Activated T-cell treated with anti-CD3 and anti-CD28 coated beads, Interleukin-2, amount 50 U/mL, for 72 hours (primary cell): ENCODE measurements at places on chromosomes 2 and 18.
A peak's percentile ranks its signal among the peaks of the same experiment; 100 is the strongest.

DNA sequence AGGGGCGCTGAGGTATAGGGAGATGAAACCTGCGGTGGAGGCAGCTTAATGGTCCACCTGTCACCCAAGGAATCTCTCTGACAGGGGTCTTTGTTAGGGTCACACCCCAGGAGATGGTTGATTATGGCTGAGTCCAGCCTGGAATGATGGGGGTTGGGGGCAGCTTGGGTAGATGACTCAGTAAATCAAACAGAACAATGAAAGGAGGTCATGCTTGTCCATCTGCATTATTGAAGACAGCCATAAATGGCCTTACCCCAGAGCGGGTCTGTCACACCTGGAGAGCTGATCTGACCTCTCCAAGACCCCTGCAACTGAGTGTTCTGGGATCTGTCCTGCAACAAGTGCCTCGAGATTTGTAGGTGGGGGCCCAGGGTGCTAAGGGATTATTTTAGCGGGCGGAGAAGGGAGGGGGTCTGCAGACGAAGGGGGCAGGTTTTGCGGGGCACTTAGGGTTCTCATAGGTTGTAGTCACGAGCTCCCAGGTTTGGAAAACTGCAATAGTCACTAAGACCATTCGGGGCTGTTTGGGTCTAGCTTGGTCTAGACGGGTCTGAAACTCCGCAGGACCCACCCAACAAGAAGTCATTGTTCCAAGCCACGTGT, 771 bp upstream of the IGFBP2 start:
- no peak for DNase-seq

DNA sequence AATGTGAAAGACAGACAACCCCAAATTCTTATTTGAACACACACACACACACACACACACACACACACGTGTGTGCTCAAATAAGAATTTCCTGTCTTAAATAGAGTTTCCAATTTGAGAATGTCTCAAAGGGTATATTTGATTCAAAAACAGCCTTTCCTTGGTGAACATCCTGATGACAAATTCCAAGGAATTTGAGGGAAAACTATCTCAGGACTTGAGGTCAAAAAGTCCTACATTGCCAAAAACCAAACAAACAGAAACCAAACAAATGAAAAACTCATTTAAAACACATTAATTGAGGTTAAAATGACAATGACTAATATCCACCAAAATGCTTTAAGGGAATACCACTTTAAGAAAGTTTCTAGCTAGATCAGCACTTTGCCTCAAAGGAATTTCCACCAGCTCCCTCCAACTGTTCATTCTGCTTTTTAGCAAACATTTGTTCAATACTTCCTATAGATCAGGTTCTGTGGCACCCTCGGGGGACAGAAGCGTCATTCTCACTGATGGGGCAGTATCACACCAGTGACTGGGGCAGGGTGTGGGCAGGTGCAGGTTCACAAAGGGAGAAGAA, 232.1 kb upstream of the TRIB2 start:
- DNase-seq = no peak

DNA sequence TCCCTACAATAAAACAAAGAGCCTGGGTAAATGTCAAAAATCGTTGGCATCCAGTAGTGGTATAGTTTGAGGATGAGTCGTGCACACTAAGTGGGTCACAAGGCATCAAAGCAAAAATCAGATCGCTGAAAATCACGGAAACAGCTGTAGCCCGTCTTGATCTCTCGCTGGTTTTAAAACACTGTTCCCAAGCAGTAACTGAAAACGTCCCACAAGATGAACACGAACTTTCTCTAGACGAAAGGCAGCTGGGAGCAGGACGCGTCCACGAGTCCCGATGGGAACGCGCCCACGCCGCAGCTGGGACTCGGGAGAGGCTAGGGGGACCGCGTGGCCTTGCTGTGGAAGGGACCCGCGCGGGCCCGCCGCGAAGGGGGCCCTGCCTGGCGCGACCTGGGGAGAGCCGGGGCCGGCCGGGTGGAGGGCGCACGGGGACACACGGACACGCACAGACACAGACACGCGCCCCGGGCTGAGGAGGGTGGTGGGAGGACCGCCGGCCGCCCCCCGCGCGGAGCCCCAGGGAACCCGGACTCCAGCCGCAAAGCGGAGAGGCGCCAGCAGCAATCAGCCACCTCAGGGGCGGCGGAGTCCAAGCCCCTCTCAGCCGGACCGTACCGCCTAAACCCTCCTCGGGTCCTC, 651 bp downstream of the STK17B start:
- DNase-seq = peak; percentile 51

DNA sequence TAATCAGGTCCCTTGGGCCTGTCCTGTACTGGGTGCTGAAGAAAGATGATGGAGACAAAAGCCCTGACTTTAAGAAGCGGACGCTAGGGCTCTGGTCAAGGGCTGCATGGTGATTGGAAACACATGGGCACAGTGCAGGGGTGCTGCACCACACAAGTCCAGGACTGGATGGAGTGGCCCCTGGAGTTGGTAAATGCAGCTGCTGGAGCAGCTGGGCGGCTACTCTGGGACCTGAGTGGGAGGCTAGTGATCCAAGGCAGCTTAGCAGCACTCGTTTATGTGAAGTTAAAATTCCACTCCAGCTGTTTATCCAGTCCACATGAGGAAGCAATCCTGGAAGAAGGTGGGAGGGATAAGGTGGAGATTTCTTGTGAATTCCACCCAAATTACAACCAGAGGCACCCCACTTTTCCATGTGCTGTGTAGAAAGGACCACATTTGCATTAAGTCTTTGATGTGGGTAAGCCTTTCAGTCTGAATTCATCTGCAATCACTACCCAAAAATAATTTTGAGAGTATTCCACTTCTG, 24.9 kb downstream of the MERTK start:
- DNase-seq = no peak

- no peak for DNase-seq
These were observed 3.5 kb upstream of the CROCC2 start for GRCh38 chr2:240902615-240903041.

DNA sequence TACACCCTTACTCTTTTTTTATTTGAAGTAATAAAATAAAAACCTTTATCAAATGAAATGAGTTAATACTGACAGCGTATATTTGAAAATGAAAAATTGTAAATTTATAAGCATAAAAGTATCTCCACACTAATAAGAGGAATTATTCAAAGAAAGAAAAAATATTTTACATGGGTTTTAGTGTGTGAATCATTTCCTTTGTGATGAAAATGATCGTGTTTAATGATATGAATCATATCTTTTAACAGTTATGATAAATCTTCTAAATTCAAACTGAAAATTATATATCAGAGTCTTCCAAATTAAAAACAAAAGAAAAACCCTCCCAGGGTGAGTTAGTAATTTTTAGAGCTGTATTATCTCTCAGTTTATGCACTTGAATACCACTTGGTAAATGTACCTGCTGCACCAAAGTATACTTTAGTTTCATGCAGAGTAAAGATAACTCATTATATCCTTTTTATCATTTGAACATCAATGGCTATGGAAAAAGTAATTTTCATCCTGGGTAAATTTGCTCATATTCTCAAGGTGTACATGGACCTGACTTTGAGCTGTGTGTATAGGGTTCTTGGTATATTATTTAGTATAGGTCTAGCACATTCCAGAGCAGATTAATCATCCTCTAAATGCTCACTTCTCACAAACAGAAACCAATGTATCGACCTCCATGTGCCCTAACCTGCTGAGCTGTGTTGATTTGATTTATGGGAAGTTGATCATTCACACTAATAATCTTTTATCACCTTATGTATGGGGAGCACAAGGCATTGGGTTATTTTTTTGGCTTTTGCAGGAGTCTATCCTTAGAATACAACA, 98.7 kb upstream of the VWC2L start:
- DNase-seq = no peak

DNA sequence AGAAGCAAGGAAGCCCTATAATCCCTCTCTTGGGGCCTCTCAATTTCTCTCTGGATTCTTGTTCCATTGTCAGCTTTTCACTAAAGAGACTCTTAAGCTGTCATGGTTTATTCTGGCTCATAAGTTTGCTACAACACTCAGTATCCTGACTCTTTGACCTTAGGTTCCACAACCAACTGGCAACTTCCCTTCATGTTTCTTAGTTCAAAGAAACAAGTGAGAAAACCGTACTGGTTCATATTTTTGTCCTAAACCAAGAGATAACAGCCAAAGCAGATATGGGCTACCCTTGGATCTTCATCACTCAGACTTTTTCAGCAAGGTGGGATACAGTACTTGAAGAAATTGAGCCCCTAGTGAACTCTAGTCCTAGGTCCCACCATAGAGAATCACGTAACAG, 109.9 kb upstream of the CRIM1 start:
- DNase-seq = no peak

DNA sequence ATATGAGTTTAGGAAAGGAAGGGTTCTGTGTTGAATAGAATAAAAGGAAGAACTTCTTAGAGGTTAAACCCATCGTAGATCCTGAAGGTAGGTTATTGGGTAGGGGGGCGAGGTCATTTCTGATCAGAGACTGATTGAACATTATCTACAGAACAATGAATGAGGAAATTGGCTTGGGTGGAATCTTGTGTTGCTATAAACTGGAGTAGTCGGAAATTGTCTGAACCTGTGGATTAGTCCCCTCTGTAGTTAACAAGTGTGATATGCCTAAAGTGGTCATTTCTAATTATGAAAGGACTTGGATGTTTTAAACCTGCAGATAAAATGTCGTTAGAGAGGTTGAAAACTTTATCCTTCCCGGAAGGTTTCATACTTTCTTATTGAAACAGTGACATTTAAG, 42.1 kb downstream of the EML4 start:
- DNase-seq = no peak

DNA sequence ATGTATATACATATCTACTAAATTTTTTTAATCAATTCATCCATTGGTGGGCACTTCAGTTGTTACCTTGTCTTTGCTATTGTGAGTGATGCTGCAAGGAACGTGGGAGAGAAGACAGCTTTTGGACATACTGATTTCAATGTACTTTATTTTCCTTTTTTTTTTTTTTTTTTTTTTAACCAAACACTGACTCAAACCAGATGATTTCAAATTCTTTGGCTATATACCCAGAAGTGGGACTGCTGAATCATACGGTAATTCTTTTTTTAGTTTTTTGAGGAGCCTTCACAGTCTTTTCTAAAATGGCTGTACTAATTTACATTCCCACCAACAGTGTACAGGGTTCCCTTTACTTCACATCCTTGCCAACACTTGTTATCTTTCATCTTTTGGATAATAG, 204.7 kb downstream of the INSIG2 start:
- DNase-seq = no peak

- DNase-seq = no peak
These were observed 12.1 kb downstream of the TTL start for GRCh38 chr2:112493858-112494648.
